Activated CD8-positive, alpha-beta T cell treated with anti-CD3 and anti-CD28 coated beads, Interleukin-2, amount 10 ng/mL, durations not matched to agents 7 days and 5 days (primary cell): ENCODE measurements at places on chromosomes 16 and 17.
A peak's percentile ranks its signal among the peaks of the same experiment; 100 is the strongest.

DNA sequence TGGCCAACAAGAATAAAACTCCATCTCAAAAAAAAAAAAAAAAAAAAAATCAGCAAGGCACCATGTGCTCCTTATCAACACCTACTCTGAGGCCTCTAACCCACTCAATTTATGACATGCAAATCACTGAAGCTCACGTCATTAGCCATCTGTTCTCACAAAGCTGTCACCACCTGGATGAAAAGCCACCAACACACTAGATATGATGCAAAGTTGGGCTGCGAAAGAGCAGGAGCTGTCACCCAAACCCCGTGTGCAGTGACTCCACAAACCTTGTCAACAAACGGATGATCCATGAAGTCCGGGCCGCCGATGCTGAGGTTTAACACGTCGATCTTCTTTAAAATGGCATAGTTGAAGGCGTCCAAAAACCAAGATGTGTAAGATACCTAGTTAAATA lies 25.3 kb downstream of the MBTPS1 start:
- DNase-seq = no peak

- DNase-seq = no peak
Observed at GRCh38 chr17:2697611-2698162, 13.9 kb downstream of the CLUH start.

GRCh38 chr16:23535901-23536300 lies 21.2 kb downstream of the EARS2 start:
- no peak for DNase-seq

DNA sequence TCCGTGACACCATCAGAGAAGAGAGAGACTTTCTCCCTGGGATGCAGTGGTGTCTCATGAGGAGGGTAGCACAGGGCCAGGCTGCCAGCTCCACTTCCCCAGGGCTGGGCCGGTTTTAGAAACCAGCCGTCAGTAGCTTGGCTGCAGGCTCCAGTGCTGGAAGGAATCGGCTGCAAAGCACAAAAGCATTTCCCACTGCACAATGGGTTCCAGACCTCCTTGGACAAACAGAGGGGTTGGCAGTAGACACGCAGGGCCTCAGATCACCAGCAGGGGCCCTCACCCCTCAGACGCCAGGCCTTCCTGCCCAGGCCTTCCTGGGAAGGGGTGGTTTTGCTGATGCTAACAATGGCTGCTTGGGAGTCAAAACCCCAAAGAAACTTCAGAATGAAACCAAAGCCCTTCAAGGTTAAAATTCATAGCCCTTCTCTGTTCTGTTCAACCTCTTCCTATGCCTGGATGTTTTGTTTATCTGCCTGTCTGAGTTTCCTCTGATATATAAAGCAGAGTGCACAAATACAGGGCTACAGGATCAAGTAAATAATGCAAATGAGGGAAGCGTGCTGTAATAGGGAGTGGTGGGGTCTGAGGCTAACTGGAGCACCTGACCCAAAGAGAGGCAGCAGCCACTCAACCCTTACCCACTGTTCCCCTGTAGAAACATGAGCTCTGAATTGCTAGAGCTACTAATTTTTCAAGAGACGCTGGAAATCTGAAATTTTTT lies 26.2 kb downstream of the TEKT5 start:
- no peak for DNase-seq

DNA sequence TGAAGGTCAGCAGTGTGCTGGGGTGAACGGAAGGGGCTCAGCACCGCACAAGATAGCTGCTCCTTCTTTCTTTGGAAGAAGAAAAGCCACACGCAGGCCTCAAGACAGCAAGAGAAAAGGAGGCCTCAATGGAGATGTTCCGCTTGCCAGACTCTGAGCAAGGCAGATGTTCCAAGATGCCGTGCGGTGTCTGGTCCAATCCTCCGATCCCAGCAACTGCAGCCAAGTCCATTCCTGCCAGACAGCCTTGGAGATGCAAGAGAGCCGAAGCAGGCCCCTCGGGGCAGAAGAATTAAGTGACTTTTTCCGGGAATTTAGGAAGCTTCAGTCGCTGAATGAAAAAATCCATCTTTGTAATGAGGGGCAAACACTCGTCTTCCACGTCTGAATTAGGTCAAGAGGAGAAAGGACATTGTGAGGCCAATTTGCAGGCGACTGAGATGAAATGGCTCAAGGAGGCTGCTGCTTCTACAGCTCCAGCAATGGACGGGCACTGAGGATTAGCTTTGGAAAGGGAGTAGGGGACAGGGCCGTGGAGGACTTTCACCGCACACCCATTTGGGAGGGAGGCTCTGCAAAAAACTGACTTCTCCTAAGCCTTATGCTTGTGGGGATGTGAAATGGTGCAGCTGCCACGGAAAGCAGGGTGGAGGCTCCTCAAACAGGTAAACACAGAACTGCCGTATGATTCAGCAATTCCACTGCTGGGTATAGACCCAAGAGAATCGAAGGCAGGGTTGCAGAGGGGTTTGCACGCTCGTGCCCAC lies 44.7 kb downstream of the RPH3AL start:
- no peak for DNase-seq

- DNase-seq = no peak
Observed at GRCh38 chr17:66518677-66519076, 216.3 kb downstream of the PRKCA start.

DNA sequence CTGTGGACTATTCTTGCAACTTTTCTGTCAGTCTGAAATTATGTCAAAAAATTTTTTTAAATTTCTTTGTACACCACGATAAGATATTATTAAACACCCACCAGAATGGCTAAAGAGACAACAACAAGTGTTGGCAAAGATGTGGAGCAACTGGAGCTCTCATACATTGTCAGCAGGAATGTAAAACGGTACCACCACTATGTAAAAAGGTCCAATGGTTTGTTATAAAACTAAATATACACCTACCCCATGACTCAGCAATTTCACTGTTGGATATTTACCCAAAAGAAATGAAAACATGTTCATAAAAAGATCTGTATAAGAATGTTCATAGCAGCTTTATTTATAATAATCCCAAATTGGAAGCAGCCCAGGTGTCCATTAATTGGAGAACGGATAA lies 7.2 kb downstream of the KIAA0753 start:
- DNase-seq = no peak

- peak; percentile 42 for DNase-seq
Observed at GRCh38 chr17:75783069-75783783, 1.4 kb upstream of the UNK start.

- DNase-seq = no peak
Observed at GRCh38 chr17:78268191-78268874, 36.9 kb downstream of the TMEM235 start.

GRCh38 chr16:25796239-25796638 lies 104.5 kb downstream of the HS3ST4 start:
- DNase-seq = no peak

DNA sequence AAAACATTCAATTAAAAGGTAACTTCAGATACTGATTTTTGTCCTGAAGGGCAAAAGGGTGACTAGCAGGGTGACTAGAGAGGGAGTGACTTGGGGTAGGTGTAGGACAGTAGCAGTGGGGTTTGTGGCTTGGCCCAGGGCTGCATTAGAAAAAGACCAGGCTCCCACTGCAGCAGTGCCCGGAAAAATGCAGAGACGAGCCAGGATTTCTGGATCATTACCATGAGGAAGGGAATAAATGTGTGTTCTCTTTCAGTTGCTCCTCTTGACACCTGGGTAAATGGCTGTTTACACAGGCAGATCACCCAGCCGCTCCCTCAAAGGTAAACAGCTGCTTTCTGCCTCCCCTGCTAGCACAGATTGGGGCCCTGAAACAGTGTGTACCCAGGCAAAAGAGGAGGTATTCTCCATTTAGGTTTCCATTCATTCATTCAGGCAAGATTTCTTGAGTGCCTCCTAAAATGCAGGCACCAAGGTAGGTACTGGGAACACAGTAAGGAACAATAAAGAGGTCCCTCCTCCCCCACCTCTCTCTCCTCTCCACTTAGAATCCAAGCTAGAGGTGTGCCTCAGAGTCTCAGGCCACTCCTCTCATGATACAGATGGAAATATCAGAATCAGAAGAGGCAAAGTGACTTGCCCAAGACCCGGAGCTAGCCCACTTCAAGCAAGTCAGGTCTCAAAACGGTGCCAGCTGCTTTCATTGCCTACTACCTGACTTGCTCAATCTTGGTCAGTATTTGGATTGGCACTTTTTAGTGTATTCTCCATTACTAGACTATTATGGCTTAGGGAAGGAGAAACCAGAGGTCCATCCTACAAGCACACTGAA lies 15.2 kb upstream of the TOX3 start:
- no peak for DNase-seq

DNA sequence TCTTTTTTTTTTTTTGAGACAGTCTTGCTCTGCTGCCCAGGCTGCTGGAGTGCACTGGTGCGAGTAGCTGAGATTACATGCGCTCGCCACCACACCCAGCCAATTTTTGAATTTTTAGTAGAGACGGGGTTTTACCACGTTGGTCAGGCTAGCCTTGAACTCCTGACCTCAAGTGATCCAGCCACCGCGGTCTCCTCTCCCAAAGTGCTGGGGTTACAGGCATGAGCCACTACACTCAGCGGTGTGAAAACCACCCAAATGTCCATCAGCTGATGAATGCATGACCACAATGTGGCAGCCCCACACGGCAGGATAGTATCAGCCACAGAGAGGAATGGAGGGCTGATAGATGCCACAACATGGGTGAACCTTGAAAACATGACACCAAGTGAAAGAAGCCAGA lies 2.1 kb downstream of the P2RX5 start:
- peak; percentile 57 for DNase-seq

DNA sequence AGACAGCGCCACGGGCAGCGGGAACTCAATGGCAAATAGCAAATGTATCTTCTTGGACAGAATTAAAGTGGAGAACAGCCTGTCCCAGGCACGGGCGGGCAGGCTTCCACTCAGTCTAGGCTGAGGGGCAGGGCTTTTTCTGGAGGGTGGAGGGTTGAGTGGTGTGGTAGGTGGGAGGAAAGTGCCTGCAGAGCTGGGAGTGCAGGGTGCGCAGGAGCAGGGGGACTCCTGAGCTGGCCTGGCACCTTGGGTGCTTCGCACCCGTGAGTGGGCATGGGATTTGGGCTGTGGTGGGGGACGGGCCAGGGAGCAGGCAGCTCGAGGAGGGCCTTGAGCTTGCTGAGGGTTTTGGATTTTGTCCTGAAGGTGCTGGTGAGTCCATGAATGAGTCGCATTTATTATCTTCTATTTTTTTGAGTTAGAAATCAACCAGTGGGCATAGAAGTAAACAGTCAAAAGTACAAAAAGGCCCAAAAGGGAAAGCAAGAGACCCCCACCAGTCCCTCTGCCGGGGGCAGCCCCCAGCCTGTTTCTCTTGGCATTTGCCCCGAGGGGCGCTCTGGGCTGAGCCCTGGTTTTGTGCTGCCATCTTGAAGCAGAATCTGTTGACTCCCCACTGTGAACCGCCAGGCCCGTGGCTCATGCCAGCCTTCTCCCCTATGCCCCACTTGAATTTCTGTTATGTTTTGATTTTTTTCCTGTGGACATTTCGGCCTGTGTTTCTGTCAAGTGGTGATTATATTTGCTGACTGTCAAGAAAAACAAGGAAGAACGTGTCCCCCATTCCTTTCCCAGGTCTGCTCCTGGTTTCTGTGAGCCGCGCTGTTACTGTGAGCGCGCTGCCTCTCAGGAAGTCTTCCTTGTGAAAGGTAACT lies 8.2 kb downstream of the ADORA2B start:
- no peak for DNase-seq

- no peak for DNase-seq
Observed at GRCh38 chr17:40451420-40451819, 8.2 kb downstream of the IGFBP4 start.

- no peak for DNase-seq
Observed at GRCh38 chr16:84291226-84291625, 3.5 kb upstream of the WFDC1 start.

GRCh38 chr17:57113656-57114055 lies 28.6 kb downstream of the AKAP1 start:
- no peak for DNase-seq

DNA sequence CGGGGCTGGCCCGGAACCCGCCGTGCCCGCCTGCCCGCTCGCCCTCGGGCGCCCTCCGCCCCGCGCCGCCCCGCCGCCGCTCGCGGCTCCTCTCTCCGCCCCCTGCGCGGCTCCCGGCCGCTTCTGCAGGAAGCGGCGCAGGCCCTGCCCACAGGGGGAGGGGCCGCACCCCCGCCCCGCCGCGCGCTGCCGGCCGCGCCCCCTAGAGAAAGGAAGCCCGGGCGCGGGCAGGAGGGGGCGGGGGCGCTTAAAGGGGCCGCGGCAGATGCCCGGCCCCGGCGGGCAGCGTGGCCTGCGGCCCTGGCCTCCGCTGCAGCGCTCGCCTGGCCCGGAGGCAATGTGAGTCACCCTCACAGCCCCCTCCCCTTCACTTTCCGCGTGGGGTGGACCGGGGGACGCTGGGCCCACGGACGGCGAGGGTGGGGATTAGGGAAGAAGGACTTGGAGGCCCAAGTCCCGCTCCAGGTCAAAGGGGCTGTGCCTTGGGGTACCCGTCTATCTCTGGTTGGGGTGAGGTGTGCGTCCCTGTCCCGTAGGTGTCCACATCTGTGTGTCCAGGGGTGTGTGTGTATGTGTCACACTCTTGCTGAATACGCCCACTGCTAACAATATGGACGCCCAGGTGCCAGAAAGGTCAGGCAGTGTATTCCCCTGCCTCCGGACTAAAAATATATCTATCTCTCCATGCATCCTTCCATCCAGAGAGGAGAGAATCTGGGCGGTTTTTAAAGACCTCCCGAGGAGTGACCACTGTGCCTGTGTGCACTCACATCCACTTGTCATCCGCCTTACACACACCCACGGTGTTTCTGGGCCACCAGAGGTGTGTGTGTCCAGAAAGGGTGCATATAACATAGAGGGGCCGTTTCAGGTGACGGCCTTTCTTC lies at the start of gene GIT1:
Gene GIT1 (minus strand): TSS at position 125 of the 887 bp plus-strand sequence. CDS start 270 bp downstream, outside the sequence.
- DNase-seq = peak; percentile 87

DNA sequence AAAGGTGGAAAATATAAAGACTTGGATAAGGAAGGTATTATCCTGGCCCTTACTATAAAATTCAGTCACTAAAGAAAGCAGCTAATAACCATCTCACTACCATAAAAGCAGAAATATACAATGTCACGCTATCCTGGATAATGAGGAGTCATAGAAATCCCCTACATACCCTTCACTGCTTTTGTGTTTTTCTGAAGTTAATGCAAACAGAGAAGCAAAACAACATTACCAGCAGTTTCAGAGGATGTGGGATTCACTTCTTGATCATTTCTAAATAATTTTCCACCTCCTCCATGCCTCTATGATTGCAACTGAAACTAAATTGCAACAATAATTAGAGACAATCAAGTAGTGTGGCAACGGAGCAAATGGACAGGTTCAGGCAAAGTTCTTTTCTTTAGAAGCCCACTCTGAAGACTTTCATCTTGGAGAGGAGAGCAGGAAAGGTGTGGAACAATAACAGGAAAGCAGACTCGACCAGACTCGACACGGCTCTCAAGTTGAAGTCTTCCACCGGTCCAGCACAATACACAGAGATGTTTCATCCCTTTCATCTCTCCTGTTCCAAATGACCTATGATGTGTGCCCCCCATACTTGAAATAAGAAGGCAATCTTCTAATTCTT lies 10.2 kb downstream of the CYTH1 start:
- no peak for DNase-seq

DNA sequence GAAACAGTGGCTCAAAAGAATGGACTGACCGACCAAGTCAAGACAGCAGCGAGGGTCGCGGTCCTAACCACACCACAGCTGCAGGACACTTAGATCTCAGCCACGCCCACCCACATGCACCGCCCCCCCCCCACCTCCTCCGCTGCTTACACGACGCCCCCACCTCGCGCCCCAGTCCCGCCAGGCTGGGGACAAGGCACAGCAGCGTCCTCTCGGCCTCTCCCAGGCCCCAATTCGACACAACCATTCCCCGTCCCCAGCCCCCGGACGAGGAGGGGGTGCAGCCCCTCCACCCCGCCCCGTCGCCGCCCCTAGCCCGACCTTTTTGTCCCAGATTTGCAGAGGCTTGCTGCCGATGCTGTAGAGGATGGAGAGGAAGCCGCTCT lies 477 bp downstream of the CFAP20 start:
- peak; percentile 30 for DNase-seq

GRCh38 chr17:40068129-40068581 lies 5.4 kb downstream of the THRA start:
- DNase-seq = no peak
